Melanocyte of skin (primary cell): ENCODE measurements at places on chromosomes 1 and 21. TPM values are rescaled to one million over a fixed set of nuclear protein-coding genes. Genes with fewer than 3 reads are reported as not detected.

EPHA10 gene
- total RNA-seq, result not detected in 2 replicates

SIM2 gene
- total RNA-seq, result not detected in 2 replicates

LIN9 gene
- total RNA-seq, result 4.8 and 5.5 TPM in 2 replicates

MPL gene
- not detected in 2 replicates for total RNA-seq
